Activated naive CD8-positive, alpha-beta T cell treated with anti-CD3 and anti-CD28 coated beads for 36 hours (primary cell): ENCODE measurements at places on chromosomes 6 and 20. TPM values are rescaled to one million over a fixed set of nuclear protein-coding genes. Genes with fewer than 3 reads are reported as not detected.
A peak's percentile ranks its signal among the peaks of the same experiment; 100 is the strongest.

- H3K36me3 ChIP-seq = peaks cover 4% of the 10 kb centered on the region
- no peak for DNase-seq
- peaks cover 3% of the 10 kb centered on the region for H3K27me3 ChIP-seq
Observed at GRCh38 chr6:2718334-2719092, 32.2 kb downstream of the MYLK4 start.

- no peak overlapping the region for H3K4me3 ChIP-seq
- H3K27me3 ChIP-seq = no peaks in the 10 kb centered on the region
Observed at GRCh38 chr6:154960299-154960843, 34.7 kb upstream of the TIAM2 start.

- H3K27ac ChIP-seq = no peak overlapping the region
- peaks cover 1% of the 10 kb centered on the region for H3K36me3 ChIP-seq
- no peak for DNase-seq
- H3K4me3 ChIP-seq = no peak overlapping the region
Observed at GRCh38 chr6:156660389-156660788, 116.8 kb upstream of the ARID1B start.

GRCh38 chr6:14880052-14880451, 365.8 kb upstream of the JARID2 start:
- no peak overlapping the region for H3K27ac ChIP-seq
- H3K27me3 ChIP-seq = no peaks in the 10 kb centered on the region
- H3K4me1 ChIP-seq = peaks cover 43% of the 10 kb centered on the region
- peaks cover 13% of the 10 kb centered on the region for H3K36me3 ChIP-seq
- DNase-seq = no peak
- no peak overlapping the region for H3K4me3 ChIP-seq

DNA sequence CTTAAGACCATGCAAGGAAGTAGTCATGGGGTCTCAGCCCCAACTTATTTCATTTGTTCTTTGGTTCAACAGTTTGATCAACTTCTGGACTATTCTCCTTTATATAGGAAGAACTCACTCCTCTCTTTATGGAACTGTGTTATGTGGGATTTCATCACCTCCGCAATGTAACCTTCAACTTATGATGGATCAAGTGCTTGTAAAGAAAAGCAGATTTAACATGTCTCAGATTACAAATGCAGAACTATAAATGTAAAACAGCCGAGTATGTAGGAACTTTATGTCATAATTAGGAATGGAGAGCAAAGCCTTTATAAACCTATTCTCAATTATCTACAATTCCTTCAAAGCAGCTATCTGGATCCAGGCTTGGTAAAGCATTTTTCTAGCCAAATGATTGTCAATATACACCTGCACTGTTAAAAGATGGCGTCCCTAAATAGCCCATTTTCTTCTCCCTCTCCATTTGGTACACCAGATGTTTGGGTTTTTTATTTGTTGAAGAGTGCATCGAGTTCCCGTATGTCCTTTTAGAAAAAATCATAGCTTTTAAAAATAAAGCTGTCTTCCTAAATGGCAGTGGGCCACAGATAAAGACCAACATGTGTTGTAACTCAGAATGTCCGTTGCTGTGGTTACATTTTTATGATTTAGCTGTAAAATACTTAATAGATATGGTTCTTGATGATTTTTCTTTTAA, 985.1 kb upstream of the SLC35B3 start:
- H3K36me3 ChIP-seq = no peaks in the 10 kb centered on the region
- H3K4me3 ChIP-seq = no peak overlapping the region
- H3K27ac ChIP-seq = no peak overlapping the region
- no peaks in the 10 kb centered on the region for H3K27me3 ChIP-seq
- H3K4me1 ChIP-seq = no peaks in the 10 kb centered on the region

DNA sequence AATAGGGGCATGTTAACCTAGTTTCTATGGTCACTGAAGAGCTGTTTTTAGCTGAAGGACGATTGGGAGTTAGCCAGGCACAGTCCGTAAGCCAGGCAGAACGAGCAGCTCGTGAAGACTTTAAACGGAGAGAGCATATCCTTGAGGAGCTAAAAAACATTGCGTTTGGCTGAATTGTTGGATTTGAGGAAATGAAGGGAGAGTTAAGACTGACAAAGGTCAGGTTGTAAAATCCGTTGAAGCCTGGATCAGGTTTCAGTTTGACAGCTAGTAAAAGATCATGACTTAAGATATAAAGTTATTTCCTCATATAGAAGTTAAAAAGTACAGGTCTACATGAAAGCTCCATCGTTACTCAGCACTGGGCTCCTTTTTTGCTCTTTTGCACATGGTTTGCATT, 2.8 kb downstream of the DBNDD2 start:
- H3K4me1 ChIP-seq = peaks cover 26% of the 10 kb centered on the region
- no peak overlapping the region for H3K27ac ChIP-seq
- peaks cover 2% of the 10 kb centered on the region for H3K36me3 ChIP-seq
- no peak overlapping the region for H3K4me3 ChIP-seq
- H3K27me3 ChIP-seq = no peaks in the 10 kb centered on the region

DNA sequence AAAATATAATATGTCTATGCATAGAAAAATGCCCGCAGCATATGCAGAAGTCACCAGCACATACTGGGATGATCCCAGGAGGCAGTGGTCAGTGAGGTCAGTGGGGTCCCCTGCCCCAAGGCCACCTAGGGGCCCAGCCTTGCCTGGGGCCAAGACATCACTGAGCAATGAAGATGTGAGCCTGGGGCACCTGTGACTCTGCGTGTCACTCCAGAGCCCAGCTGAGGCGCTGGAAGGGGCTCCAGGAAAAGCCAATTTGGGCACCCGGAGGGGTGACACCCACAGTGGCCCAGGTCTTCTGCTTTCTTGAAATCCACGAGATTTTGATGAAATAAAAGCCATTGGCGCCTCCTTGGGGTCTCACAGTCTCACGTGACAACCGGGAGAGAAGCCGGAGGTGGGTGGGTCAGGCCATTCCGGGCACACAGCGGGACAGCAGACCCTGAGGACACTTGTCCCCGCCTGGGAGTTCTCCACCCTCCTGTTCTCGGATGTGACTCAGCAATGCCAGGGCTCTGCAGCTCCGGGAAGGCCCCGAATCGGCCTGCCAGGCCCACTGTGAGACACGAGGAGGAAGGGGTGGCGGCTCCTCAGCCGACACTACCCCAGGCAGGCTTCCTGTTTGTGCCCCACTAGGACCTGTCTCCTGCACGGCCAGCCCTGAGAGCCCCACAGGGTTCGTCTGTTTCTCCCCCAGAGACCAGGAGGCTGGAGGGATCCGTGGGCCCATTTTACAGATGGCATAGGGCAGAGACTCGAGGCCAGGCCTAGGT, 24.4 kb upstream of the SLCO4A1 start:
- H3K27me3 ChIP-seq = no peaks in the 10 kb centered on the region
- DNase-seq = peak; percentile 76
- peak overlapping the region; percentile 97 for H3K27ac ChIP-seq

DNA sequence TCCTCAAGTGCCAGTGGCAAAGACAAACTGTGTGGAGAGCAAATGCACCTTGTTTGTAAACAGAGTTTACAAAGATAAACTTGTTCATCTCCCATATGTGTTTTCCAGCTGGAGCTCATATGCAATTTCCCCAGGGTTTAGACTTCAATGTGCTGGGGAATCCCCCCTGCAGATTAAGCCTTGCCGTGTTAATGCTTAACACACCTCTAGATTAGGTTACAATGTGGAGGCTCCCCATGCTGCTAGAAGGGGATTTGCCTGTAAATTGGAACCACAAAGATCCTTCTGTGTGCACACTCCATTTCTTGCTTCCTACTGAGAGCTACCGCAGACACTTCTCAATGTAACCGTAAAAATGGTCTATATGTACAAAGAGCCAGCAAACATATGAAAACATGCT, 263.1 kb downstream of the TBX18 start:
- no peaks in the 10 kb centered on the region for H3K36me3 ChIP-seq
- no peak for DNase-seq
- no peaks in the 10 kb centered on the region for H3K27me3 ChIP-seq

DNA sequence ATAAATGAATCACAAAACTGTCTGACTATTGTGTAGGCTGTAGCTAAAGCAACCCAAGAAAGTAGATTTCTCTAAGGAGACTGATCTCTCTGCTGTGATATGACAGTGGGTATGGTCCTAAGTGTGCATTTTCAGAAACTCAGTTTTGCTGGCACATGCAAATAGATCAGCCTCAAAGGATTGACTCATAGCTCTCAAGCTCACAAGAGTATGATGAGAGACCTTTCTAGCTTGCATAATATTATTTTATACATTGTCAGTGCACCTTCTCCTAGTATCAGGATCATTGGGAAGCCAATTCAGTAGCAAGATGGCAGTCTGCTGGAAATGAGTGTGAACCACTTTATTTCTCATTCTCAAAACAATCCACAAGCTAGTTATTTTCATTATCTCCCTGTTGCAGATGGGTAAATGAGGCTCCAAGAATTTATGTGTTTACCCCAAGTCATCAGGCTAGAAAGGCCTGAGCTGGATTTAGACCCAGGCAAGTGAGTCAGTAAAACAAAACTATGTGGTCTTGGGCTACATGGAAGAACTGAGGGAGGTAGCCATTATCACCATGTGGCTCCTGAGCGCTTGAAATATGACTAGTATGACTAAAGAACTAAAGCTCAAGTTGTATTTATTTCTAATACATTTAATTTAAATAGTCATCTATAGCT, 27.9 kb upstream of the PLCB4 start:
- H3K36me3 ChIP-seq = no peaks in the 10 kb centered on the region
- H3K27me3 ChIP-seq = no peaks in the 10 kb centered on the region
- no peak overlapping the region for H3K27ac ChIP-seq
- no peak for DNase-seq

GRCh38 chr20:8764344-8764962, 304.4 kb upstream of the PLCB4 start:
- H3K27ac ChIP-seq = no peak overlapping the region
- DNase-seq = no peak
- no peaks in the 10 kb centered on the region for H3K27me3 ChIP-seq
- H3K4me3 ChIP-seq = no peak overlapping the region
- peaks cover 3% of the 10 kb centered on the region for H3K4me1 ChIP-seq

The MUC22 gene
- total RNA-seq = not detected

The SHLD1 gene
- 6.9 TPM for total RNA-seq
